ENCODE measurements at places on chromosomes 16 and 17.

- DNase-seq: no peak
These were observed 67.2 kb upstream of the WSB1 start for GRCh38 chr17:27226611-27227230.

- no peak for DNase-seq
These were observed 18.4 kb upstream of the MRPS23 start for GRCh38 chr17:57868007-57868909.

DNA sequence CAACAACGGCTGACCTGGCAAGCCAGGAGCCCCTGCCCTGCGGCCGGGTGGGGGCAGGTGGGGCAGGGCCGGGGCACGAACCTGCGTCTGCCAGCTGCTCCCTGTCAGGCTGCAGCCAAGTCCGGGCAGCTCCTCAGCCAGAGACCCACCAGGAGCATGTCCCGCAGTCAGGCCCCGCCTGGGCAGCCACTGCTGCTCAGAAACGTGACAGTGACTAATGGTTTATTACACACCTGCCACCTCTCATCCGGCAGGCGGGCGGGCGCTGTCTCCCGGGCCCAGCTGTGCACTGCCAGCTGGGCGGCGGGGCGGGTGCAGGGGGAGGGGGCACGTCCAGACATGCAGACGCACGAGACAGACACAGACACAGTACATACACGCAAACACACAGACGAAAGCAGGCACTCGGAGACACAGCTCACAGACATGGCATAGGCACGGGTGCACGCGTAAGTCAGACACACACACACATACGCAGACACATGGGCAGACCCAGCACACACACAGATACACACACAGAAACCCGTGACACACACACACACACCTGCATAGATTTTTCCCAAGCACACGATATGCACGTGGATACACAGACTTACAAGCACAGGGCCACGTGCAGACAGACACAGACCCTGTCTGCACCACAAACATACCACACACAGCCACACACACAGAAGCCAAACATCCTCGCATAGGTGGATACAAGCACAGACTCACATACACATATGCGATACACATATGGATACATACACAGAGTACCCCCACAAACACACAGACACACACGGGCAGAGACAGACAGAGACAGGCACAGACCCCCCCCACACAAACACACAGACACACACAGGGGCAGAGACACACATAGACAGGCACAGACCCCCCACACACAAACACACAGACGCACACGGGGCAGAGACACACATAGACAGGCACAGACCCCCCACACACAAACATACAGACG is 248.3 kb upstream of the CIBAR2 start:
- no peak for DNase-seq

- DNase-seq: no peak
These were observed 67.7 kb upstream of the GOT2 start for GRCh38 chr16:58801838-58802237.

DNA sequence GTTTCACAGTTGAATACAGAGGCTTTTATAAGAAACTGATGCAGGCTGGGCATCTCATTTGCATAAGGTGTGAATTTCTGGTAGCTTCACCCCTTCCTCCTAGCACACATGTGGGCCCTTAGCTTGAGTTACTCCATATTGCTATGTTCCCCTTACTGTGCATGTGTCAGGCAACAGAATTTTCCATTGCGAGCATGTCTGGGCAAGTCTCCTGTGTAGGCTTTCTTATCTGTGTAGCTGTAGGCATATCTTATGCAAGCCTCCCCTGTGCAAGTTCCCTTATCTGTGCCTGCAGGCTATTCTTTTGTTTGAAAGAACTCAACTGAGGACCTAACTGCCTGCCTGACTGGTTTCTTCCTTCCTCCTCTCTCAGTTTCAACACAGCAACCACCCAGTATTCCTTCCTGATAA is 597.4 kb upstream of the CDH5 start:
- DNase-seq: no peak

DNA sequence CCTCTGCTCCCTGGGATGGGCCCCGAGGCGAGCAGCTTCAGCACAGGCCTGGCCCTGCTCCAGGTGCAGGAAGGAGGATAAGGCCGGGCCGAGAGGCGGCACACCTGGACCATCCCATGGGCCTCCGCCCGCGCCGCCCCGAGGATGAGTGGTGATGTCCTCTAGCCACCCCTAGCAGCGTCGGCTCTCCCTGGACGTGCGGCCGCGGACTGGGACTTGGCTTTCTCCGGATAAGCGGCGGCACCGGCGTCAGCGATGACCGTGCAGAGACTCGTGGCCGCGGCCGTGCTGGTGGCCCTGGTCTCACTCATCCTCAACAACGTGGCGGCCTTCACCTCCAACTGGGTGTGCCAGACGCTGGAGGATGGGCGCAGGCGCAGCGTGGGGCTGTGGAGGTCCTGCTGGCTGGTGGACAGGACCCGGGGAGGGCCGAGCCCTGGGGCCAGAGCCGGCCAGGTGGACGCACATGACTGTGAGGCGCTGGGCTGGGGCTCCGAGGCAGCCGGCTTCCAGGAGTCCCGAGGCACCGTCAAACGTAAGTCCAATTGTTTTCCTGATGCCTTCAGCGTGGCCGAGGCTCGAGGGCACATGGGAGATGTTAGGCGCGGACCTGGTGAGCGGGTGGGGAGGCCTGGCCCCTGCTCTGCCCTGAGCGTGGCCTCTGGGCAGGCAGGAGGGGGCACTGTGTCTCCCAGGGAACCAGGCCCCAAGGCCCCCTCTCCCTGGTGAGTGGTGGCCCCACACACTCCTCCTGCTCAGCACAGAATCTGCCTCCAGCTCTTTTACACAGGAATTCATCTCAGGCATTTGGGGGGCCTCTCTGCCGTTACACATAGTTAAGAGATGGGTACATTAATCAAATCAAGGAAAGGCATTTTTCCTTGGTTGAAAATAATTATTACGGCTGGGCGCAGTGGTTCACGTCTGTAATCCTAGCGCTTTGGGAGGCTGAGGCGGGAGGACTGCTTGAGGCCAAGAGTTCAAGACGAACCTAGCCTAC is 855 bp downstream of the TMEM204 start:
- no peak for DNase-seq

DNA sequence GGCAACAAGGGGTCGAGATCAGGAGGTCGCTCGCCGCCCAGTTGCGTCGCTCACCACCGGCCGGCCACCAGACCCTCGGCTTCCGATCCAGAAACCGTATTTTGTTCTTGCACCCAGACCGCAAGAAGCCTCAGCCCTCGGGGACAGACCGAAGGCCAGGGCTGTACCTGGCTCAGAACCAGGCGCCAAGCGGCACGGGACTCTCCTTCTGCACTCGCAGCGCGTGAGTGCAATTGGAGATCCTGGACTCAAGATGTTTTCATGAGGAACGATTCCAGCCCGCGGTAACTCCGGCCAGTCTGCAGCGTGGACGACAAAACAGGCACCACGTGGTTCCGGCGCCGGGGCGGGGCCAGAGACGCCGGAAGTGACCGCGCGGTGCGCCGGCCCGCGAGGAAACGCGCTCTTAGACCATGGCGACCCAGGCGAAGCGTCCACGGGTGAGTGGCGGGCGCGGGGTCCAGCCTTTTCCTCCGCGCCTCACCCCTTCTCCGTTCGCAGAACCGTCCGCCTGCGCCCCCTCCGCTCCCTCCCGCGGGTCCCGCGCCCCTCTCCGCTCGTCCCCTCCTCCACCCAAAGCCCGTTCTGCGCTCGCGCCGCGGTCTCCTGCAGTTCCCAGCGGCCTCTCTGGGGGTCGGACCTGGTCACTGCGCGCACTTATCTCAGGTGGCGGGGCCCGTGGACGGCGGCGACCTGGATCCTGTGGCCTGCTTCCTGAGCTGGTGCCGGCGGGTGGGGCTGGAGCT is at the start of gene SETD6:
SETD6 (plus strand) TSS at position 393 of the 746 bp plus-strand sequence; CDS start at position 414, 21 bp downstream.
- DNase-seq: peak; percentile 35
